AG04449 (cell line): ENCODE measurements at places on chromosomes 7 and 10.

- DNase-seq: no peak
Measured at GRCh38 chr7:123282181-123282580, 82.4 kb upstream of the SLC13A1 start.

GRCh38 chr10:35495521-35496119, 109.5 kb upstream of the GJD4 start:
- DNase-seq: no peak

DNA sequence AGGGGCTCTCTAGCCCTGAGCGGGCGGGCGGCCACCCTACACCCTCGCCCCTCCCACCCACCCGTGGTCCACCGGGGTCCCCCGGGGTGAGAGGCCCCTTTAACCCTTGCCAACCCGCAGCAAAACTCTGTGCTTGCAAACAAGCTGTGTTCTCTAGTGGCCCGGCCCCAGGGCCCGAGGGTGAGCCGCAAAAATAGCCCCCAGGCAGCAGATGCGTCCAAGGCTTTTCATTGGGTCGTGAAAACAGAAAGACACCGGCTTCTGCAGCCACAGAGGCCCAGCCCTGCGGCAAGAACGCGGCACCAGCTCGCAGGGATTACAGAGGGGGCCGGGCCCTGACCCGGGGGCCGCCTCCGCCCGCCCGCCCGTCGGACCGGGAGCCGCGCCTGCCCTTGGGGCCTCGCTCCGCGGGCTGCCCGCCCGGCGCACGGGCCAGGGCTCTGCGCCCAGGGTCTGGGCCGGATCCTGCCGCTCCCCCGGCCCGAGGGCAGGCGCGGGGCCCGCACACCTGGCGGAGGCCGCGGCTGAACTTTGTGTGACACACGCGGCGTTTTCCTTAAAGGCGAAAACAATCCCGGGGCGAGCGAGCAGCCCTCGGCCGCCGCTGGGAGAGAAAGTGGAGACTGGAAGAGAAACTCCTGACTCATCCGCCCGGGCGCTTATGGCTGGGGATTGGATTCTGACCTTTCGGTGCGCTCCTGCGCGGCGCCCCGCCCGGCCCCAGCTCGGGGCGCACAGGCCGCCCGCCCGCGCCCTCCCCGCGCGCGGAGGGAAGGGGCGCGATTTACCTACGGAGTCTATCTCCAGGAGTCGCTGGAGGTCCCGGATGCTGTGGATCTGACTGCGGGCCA, 2.8 kb downstream of the PDGFA start:
- DNase-seq: no peak

DNA sequence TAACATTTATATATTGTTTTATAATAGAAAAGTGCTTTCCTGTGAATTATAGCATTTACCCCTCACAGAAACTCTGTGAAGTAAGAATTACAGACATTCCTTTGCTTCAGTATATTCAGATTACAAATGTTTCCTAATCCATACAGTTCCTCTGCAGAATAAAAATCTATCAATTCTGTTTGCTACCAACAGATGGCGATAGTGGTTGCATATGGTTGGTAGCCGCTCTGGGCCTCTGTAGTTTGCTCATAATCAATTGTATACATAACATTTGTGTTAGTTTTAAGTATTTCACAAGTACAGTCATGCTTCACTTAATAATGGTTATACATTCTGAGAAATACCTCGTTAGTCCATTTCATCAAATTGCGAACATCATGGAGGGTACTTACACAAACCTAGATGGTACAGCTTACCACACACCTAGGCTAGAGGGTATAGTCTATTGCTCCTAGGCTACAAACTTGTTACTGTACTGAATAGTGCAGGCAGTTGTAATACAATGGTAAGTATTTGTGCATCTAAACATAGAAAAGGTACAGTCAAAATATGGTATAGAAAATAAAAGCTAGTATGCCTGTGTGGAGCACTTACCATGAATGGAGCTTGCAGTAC, 94.4 kb upstream of the STEAP4 start:
- no peak for DNase-seq

DNA sequence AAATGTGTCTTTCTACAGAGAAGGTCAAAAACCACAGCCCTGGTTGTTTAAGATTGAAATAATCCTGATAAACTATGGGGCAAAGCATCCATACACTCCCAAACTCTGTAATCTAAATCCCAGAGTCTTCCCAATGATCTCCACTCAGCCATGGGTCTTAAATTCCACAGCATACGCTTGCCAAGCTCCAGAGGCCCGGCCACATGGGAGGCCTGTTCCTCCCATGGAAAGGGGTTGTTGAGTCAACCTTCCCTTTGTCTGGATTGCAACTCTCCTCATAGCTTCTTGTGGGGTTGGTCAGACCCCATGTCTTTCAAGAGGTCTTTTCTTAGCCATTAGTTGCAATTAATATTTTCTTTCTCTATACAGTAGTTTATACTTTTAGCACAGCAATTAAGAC, 718 bp upstream of the STEAP4 start:
- no peak for DNase-seq

- no peak for DNase-seq
Measured at GRCh38 chr7:142562688-142563087, 186.6 kb upstream of the PRSS1 start.

DNA sequence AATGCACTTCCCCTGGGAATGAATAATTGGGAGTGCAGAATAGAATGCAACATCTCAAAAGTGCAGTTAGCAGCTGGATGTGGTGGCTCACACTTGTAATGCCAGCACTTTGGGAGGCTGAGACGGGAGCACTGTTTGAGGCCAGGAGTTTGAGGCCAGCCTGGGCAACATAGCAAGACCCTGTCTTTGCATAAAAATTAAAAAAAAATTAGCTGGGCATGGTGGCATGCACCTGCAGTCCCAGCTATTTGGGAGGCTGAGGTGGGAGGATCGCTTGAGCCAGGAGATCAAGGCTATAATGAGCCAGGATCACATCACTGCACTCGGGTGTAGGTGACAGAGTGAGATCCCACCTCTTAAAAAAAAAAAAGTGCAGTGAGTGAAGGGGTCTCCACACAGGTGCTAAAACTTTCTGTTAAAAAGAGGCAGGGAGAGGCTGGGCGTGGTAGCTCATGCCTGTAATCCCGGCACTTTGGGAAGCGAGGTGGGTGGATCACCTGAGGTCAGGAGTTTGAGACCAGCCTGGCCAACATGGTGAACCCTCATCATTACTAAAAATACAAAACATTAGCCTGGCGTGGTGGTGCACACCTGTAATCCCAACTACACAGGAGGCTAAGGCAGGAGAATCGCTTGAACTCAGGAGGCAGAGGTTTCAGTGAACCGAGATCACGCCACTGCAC, 13.5 kb upstream of the ZMIZ1 start:
- no peak for DNase-seq

DNA sequence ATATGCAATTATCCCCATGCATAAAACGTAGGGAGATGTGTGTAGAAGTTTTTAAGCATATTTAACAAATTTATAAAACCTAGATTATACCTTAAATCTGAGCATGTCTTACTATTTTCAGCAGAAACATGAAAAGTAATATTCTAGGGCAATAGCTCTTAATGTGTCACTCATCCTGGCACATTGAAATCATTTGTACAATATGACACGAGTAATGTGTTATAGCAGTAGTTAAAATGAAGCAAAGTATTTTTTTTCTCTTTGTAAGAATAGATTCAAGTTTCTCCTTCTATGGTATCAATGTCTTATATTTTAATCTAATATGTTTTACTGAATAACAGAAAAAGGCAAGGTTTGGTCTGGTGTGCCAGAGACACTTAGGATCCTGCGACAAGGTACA, 274.9 kb upstream of the PLXDC2 start:
- no peak for DNase-seq

DNA sequence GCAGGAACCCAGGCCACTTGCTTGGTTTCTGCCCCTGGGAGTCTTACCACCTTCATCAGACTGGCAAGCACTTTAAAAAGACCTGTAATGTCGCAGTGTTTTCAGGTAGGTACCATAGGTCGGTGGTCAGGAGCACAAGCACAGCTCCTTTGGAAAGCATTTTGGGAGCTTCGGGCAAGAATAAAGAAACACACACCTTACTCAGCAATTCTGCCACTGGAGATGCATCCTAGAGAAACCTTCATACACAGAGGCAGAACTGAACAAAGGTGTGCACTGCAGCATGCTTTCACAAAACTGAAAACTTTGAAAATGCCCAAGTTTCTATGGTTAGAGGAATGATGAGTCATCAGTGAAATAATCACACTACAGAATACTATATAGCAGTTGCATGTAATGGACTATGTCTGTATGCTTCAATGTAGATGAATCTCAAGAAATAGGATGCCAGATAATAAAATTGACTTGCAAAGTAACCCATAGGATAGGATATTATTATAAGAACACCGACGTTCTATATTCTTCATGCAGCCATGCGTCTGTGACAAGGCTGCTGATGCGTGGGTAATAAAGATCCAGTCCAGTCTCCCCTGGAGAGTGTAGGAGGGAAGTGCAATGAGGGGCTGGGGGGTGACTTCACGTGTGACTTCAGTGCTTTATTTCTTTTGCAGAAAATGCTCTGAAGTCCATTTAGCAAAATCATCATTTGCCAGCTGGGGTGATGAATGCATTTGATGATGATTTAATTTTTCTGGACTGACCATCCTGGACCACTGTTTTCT, 309.5 kb downstream of the WDR37 start:
- DNase-seq: no peak

DNA sequence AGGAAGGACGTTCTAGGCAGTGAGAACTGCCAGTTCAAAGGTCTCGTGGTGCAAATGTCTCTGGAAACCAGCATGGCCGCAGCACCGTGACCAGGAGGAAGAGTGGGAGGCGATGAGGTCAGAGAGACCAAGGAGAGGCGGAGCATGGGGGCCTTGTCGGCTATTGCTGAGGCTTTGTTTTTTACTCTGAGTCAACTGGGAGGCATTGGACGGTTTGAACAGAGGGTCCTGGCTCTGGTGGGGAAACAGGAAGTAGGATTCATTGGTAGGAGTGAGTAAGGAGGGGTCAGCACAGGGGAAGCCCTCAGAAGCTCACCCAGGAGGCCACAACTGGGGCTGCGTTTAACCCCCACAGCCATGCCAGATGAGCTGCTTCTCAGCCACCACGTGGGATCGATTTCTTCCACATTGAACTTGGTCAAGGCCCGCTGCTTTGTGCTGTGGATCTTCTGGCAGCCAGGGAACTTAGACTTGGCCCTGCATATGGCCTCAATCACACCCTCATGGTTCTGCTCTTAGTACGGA, 22.2 kb upstream of the SH2B2 start:
- no peak for DNase-seq

DNA sequence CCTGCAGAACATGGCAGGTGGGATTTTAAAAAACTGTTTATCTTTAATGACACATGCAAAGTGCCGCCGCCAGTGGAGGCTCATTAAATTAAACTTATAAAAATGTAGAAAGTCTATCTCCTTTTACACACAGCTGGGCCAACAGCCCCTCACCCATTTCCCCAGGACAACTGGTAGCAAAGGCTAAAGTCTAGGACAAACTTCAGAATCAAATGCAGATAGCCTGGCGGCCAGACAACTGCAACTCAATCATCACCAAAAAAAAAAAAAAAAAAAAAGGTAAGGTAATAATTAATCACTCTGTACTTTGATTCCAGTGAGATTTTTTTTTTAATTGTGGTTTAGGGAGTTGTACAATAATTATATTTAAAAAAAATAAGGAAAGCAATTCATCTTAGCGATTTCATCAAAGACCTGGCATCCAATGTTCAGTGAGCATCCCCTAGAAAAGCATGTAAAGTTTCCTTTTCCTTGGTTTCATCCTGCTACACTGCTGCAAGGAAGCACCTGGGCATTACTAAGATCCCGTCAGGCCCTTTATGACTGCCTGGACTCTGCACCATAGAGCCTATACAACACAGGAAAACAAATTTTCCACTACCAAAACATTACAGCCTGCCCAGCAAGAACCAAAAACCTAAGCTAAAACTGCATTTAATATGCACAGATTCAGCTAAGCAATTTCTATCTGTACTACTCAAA, 98.5 kb downstream of the GRB10 start:
- DNase-seq: no peak

DNA sequence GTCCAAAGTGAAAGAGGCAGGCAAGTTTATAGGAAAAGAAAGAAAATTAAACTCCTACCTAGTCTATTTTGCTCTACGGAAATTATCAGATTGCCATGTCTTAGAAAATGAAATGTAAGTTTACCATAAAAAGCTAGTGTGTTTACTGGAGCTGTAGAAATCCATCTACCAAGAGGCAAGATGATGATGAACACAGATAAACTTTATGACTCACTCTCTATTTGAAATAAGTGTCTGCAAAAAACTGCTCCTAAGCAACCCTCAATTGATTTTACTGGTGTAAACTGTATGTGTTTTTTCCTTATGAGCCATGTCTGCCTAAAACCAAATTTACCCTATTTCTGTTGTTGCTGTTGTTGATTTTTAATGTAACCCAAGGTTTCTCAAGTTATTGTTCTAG, 73.8 kb upstream of the TMEM106B start:
- no peak for DNase-seq

- no peak for DNase-seq
Measured at GRCh38 chr10:34299105-34299611, 515.9 kb downstream of the PARD3 start.

GRCh38 chr7:15043931-15044330, 141.4 kb upstream of the DGKB start:
- no peak for DNase-seq

DNA sequence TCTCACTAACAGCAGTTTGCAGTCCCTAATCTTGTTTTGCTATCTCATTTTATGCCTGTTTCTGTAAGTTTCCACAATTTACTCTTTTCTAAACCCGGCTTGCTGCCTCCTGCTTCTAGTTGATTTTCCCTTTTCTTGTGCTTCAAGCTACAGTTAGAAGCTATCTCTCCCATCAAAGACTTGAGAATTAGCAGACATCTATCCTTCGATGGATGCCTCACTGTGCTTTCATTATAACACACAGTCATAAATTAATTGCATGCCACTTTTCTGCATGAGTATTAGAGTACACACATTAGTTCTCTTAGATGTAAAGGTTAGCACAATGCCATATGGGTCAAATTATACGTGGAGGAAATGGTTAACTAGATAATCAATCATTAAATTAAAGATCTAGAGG, 48.7 kb downstream of the SEMA3A start:
- DNase-seq: no peak

DNA sequence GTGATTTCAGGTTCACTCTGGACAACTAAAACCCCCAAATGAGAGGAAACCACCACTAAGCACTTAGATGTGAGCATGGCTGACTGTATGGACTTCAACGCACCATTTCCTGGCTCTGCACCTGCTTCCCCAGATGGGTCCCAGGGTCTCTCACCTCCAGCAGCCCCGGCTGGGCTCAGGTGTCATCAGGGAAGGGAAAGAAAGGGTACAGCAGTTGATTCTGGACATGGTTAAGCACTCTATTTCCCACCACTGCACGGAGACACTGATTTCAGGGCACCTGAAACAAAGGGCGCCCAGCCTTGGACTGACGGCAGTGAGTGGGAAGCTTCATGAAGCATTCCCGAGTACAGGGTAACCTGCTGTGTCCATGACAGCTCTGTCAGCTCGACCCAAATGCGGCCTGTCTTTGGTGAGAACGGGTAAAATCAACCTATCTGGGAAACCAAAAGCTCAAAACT, 19.0 kb downstream of the FAM53B start:
- no peak for DNase-seq

- no peak for DNase-seq
Measured at GRCh38 chr10:48477141-48477540, 127.7 kb downstream of the ARHGAP22 start.

GRCh38 chr7:295155-296154, 5.5 kb downstream of the FOXL3 start:
- DNase-seq: no peak

GRCh38 chr7:90238583-90238982, 6.4 kb upstream of the CFAP69 start:
- no peak for DNase-seq
